ENCODE measurements at places on chromosomes 5 and 9.

DNA sequence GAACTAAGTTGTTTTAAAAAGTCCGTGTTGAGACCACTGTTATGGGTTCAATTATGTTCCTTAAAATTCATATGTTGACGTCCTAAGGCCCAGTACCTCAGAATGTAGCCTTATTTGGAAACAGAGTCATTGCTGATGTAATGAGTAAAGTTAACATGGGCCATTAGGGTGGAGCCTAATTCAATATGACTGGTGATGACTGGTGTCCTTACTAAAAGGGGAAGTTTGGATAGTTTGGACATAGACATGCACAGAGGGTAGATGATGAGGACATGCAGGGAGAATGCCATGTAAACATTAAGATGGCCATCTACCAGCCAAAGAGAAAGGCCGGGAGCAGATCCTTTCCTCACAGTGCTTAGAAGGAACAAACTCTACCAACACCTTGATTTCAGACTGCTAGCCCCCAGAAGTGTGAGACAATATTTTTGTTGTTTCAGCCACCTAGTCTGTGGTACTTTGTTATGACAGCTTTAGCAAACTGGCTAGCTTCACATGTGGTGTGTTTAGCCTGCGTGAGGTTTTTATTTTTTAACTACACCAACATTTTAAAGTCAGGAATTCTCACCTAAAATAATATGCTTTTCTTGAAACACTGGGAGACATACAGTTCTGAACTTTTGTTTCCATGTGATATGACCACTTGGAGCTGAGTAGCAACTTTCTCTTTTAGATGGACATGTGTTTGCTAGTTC lies 135.3 kb downstream of the YIPF5 start:
- no peak for DNase-seq

DNA sequence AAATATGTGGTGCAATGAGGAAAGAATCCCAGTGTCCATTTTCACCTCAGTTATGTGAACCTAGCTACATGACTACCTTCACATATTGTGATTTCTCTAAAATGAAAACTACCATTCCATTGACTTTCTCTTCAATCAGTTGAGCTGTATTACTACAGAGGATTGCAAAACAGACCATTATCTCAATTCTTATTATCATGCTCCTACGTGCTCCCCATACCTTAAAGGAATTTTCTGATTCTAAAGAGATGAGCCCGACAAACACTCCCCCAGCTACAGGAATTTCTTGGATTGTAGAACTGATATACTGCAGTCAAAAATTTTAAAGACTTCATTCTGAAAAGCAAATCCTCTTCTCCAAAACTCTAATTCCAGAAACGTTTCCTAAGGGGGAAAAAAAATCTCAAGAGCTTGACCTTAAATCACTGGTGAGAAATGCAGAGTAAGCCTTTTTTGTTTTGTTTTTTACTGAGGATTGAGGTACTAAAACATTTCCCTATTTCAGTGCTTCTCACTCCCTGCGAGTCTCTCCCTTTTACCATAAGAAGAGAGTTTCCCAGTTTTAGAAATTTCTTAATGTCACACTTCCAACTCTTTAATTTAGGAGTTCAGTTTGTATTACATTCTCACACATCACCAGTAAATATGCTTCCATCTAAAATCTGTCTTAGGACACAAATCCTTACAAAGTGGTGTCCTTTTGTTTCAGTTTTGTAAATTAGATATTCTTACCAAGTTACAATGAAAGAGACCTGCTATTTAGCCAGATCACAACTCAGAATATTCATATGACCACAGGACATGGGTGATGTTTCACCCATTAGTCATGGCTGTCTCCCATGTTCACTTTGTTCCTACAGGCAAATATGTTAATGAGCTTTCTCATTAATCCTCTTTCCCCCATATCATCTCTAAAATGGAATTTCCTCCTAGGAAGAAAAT lies 203.8 kb downstream of the TSSK1B start:
- DNase-seq, result no peak

DNA sequence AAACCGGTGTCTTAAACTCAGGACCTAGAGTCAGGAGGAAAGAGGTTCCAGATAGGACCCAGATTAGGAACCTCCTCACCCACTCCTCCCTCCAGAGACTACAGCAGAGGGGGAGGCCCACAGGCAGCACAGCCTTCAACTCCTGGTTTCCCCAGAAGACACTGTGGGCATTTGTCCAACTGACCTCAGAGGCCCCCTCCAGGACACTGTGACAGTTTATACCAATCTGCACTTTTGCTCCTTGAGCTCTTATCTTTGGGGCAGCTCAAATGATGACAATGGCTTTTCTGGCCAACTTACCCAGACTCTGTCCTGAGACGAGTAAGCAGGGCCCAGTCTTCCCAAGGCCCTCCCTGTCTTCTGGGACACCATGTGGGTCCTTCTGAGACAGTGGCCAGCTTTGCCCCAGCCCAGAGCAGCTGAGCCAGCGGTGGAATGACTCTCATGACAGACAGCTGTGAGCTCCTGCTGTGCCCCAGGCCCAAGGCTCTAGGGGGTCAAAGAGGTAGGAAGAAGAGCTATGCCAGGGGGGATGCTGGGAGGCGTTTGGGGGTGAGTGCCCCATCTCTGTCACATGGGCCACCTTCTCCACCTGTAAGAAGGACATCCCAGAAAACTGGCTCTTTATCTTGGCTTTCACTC lies 14.3 kb downstream of the OR2V2 start:
- DNase-seq, result no peak

DNA sequence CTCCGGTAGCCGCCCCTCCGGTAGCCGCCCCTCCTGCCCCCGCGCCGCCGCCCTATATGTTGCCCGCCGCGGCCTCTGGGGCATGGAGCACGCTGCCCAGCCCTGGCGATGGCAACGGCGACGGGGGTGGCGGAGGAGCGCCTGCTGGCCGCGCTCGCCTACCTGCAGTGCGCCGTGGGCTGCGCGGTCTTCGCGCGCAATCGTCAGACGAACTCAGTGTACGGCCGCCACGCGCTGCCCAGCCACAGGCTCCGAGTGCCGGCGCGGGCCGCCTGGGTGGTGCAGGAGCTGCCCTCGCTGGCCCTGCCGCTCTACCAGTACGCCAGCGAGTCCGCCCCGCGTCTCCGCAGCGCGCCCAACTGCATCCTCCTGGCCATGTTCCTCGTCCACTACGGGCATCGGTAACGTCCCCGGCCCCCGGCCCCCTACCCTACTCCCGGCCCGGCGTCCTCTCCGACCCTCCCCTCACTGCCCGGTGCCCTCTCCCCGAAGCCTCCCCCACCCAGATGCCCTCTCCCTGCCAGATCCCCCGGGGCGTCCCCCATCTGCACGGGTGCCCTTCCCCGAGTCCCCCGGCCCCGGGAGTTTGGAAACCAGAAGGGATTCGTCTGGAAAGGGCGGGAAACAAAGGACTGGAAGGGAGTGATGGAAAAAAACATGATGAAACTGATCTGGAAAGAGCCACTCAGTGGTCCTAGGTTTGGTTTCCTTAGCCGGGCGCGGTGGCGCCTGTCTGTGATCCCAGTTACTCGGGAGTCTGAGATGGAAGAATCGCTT lies 417 bp downstream of the SRD5A1 start:
- DNase-seq, result no peak

- no peak for DNase-seq
These were observed 69.7 kb downstream of the TRIO start for GRCh38 chr5:14212838-14213237.

DNA sequence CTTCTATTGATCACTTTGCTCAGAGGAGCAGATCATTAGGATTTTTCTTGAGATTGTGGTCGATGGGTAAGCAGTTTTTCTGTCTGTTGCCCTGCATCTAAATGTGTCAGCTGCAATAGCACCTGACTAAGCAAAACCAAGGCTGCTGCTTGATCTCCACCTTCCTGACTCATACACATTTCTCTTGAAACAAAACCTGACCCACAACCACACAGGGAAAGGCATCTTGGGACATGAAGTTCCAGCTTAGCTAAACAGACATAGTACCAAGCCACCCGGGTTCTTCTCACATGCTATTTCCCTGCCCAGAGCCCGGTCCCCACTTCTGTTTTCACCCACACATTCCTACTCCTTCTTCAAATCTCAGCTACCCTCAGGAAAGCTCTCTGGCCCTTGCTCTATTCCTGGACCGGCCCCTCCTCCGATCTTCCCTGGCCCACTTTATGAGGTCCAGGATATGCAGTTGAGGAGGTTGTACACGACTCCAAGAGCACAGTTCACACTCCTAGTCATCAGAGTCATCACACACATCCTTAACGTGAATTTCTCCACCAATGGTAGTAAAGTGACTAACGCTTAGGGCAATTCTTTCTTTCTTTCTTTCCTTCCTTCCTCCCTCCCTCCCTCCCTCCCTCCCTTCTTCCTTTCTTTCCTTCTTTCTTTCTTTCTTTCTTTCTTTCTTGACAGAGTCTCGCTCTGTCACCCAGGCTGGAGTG lies 16.0 kb upstream of the ZBTB43 start:
- no peak for DNase-seq

DNA sequence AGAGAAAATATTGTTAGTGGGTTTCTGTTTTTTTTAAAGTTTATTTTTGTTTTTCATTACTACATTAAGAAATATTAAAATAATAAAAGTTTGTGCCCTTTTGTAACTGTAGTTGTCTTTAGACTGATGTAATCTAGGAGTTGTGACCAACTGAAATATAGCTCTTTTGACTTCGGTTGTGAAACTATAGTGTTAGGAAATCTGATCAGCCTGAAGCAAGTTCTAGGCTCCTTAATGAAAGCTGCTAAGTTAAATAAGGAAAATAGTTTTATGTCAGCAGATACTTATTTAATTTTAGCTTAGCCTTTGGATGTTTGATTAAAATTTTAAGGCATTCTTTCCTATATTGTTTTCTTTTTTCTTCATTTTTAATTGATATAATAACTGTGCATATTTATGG lies 14.2 kb downstream of the AP3S1 start:
- DNase-seq, result no peak

DNA sequence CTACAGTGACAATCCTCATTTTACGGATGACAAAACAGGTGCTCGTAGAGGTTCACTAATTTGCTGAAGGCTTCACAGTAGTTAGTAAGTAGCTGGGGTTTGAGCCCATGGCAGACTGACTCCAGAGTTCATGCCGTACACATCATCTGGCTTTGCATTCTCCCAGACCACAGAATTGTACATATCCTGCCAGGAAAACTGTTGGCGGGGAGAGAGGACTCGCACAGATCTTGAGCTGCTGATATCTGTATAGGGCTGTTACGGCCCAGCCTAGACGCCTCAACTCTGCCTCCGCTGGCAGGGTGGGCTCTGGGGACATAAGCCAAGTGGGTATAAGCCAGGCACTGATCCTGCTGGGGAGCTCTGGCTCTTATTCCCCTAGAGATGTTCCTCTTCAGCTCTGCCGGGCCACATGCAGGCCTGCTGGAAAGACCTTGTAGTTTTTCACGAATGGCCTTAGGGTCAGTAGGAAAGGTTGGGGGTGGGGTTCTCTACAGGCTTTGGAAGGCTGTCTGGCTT lies 16.3 kb downstream of the LARP1 start:
- no peak for DNase-seq

DNA sequence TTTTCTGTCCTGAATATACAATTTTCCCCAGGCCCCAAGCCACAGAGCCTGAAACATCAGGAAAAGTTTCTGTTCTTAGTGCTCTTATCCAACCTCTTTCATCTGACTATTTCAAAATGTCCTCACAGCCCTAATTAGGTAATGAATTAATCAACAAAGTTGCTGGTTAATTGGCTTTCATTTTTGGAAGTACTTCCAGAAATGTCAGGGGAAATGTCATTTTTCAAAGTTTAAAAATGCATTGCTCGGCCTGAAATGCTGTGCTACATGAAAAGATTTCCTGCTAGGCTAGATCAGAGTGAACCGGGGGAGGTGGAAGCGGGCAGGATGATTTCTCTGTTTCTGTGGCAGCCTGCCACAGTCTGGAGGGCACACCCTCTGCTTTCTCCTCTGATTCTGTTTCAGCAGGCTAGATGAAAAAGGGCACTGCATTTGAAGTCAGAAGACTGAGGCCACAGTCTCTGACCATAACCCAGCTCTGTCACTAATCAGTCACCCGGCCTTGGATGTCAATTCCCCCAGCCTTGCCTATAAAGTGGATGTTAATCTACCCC lies 55.9 kb upstream of the BARX1 start:
- DNase-seq, result no peak

DNA sequence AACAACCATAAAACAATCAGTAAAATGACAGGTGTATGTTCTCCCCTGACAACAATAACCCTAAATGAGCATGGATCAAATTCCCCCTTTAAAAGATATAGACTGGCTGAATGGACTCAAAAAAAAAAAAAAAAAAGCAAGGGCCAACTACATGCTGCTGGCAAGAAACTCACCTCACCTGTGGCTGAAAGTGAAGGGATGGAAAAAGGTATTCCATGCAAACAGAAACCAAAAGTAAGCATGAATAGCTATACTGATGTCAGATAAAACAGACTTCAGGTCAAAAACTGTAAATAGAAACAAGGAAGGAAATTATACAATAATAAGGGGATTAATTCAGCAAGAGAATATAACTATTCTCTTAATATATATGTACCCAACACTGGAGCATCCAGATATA lies 54.2 kb upstream of the SSBP2 start:
- no peak for DNase-seq

DNA sequence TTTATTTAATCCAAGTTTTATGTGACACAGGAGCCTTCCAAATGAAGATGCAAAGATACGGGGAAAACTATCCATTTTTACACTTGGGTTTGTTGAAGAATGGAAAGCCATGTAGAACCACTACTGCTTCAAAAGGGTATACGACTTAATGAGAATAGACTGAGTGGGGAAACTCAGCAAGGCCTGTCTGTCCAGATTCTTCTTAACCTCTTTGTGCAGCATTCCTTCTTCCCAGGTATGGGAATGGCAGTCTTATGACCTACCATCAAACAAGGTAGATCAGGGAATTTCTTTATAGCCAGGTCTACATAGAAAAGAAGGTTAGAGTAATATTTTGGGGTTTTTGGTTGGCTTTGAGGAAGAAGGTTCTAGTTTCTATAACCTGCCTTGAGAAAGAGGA lies 23.4 kb downstream of the APTX start:
- DNase-seq, result no peak

GRCh38 chr9:117963493-117964090 lies 259.4 kb downstream of the TLR4 start:
- no peak for DNase-seq

GRCh38 chr5:78003450-78003849 lies 227.3 kb upstream of the TBCA start:
- no peak for DNase-seq

- DNase-seq, result no peak
These were observed 92.8 kb upstream of the ADAMTS2 start for GRCh38 chr5:179438011-179438441.

DNA sequence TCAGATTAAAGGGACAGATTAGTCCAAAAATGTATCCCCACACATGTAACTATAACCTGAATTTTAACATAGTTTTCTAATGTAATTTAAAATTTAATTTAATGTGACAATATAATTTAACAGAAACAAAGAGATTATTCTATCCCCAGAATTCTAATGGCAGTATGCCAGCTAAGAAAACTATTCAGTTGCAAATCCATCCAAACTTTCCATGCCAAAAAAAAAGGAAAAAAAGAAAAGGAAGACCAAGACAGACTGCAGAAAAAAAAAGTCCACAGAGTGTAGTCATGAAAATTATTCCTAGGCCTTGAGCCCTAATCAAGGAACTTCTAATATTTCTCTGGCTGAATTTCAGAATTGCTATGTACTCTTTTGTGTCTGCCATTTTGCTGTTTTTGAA lies 217.6 kb downstream of the CDH18 start:
- no peak for DNase-seq

GRCh38 chr5:135392256-135392655 lies 6.8 kb downstream of the MACROH2A1 start:
- no peak for DNase-seq

GRCh38 chr9:87606841-87607521 lies 109.3 kb downstream of the DAPK1 start:
- no peak for DNase-seq

All from stimulated activated CD8-positive, alpha-beta memory T cell treated with anti-CD3 and anti-CD28 coated beads, Interleukin-15, amount 100 ng/mL, for 48 hours (primary cell).